ENCODE measurements at places on chromosomes 11 and 22.

GRCh38 chr11:6323291-6323905 lies 3.1 kb upstream of the CAVIN3 start:
- DNase-seq: no peak

DNA sequence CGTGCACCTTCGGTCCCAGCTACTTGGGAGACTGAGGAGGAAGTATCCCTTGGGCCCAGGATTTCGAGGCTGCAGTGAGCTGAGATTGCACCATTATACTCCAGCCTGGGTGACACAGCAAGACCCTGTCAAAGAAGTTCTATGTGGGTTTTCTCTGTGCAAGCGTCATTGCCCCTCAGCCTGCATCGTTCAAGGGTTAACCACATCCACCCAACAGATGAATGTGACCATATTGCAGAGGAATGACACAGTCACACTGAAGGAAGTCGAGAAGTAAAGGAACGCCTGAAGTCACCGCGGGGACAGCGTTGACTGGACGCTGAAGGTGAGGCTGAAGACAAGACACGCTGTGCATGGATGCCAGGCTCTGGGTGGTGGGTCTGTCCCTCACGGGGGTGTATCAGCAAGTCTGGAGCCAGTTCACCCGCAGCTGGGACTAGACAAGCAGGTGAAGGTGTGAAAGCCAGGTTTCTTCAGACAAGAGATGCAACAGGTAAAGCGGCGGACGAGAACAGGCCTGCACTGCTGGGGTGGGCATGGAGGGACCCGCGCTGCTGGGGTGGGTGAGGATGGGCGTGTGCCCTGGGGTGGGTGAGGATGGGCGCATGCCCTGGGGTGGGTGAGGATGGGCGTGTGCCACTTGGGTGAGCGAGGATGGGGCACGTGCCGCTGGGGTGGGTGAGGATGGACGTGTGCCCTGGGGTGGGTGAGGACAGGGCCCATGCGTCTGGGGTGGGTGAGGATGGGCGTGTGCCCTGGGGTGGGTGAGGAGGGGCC lies 36.5 kb upstream of the TOLLIP start:
- DNase-seq: no peak

- no peak for DNase-seq
Observed at GRCh38 chr11:45247433-45247832, 38.7 kb downstream of the SYT13 start.

GRCh38 chr11:68402355-68403031 lies 58.1 kb upstream of the PPP6R3 start:
- no peak for DNase-seq

DNA sequence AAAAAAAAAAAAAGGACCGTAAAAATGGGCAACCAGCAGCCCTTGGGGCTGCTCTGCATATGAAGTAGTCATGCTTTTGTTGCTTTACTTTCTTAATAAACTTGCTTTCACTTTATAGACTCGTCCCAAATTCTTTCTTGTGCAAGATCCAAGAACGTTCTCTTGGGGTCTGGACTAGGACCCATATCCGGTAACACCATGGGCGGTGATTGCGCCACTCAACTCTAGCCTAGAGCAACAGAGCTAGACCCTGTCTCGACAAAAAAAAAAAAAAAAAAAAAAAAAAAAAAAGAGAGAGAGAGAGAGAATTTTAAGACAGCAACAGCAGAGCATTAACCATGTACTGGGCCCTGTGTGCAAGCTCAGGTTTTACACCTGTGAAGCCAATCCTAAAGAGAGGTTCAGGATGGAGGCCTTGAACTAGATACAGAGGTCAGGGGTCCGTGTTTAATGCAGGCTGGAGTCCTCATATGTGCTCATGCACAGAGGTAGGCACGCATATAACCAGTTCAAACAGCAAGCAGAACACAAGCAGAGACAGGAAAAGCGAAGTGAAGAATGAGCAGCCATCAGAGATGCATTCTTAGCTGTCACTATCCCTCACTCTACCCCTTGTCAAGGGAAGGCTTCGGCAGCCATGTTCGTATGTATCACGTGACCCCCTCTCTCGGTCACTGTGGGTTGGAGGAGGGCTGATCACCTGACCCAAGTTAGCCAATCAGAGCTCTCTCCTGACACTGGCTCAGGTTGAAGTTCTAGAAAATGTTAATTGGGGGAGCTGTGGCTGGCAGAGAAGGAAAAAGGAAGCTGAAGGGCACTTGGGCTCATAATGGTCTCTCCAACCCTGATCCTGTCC lies 16.7 kb upstream of the SYT12 start:
- DNase-seq: peak; percentile 19

DNA sequence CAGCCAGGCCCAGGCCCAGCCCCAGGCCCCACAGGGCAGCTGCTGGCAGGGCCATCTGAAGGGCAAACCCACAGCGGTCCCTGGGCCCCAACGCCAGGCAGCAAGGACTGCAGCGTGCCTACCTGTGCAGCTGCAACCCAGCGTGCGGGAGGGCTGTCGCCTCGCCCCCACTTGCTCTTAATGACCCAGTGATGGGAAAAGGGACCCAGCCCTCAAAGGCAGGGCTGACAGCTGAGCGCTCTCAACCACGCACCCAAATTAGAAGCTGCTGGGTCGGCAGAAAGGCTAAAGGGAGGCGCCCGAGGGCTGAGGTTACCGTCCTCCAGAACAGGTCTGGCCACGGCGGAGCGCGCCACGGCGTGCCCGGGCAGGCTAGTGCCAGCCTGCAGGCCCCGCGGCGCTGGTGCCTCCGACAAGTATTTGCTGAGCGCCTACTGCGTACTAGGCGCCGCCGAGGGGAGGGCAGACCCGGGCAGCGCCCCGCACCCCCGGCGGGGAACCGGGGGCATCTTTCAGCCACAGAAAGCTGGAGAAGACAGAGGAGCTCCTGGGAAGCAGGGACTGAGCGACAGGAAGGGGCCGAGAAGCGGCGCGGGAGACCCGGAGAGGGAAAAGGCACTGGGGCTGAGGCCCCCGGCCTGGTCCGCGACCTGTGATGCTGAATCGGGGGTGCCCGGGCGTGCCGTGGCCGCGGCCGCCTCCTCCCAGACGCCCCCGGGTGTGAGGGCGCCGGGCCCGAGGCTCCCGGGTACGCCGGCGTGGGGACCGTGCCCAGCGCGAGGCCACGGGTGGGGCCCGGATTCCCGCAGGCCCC lies 773 bp downstream of the HRAS start:
- DNase-seq: no peak

DNA sequence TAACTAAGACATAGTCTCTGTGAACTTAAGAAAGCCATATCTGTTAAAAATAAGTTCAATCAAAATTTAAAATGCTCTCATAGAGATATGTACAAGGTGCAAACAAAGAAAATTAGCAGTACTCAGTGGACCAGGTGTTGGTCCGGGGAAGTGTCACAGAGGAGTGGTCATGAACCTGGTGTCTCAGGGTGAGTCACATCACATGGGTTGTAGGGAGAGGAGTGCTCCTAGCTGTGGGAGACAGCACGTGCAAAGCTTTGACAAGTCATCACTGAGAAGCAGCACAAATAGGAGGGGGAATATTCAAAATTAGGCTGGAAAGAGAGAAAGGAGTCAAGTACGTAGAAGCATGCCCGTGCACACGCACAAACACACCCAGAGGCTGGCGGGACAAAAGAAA lies 438.1 kb downstream of the NTM start:
- DNase-seq: no peak

- DNase-seq: no peak
Observed at GRCh38 chr11:11769362-11769761, 72.4 kb upstream of the USP47 start.

GRCh38 chr11:59145534-59145933 lies 2.9 kb downstream of the FAM111A start:
- no peak for DNase-seq

GRCh38 chr11:115561116-115561515 lies 56.9 kb upstream of the CADM1 start:
- DNase-seq: no peak

DNA sequence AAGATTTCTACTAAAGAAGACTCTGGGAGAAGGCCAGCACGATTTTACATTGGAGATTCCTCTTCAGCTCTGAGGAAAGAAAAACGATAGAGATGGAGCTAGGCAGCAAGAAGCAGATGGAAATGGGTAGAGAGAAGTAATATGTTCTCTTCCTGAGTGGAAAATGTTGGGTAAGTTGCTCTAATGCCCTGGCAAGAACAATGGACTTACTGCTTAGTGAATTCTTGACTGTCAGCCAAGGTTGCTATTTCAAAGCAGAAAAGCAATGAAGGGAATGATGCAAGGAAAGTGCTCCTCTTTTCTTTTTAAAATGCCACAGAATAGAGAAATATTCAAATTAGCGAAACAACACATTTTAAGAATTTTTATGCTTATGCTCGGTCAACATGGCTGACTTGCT lies 38.4 kb upstream of the CWF19L2 start:
- no peak for DNase-seq

- no peak for DNase-seq
Observed at GRCh38 chr22:39984746-39985145, 10.0 kb upstream of the FAM83F start.

DNA sequence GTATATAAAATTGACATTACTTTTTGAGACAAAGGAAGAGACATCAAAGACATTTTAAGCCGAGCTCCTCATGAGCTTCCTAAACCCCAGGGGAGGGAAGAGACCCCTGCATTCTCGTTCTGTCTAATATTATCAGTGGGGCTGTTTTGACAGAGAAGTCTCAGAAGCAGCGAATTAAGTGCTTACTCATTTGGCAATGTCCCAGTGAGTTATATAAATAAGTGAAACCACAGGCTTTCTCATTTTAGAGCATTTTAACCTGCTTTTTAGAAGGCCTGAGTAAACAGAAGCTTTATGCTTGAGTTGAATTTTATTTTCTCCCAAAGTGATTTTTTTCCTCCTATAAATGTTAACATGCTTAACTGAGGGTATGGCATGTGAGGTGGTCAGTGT lies 23.2 kb upstream of the C1QTNF4 start:
- no peak for DNase-seq

DNA sequence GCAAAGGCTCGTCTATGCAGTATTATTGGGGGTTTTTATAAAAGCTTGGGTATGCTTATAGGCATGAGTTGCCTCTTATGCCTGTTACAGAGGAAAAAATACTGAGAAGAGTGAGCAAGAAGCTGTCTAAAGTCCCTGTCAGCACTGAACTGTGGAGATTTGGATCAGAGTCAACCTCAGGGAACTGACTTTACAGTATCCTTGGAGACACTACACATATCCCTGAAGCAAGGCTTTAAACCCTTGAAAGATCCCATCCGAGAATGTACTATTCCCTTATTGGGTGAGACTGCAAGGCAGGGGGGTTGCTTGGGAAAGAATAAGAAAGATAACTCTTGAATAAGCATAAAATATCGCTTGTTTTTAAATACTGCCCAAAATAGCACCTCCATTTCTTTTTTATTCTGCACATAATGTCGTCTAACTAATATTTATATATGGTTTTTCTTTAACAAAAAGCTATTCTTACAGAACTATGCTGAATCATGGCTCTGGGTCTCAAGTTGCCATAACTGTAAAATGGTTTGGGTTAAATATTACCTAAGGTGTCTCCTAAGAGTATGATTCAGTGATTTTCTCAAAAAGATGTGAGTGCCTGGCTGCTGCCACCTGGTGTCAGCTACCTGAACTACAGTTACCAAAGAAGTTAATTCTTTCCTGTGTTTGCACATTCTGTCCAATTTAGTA lies 1062.8 kb downstream of the DLG2 start:
- peak; percentile 2 for DNase-seq

DNA sequence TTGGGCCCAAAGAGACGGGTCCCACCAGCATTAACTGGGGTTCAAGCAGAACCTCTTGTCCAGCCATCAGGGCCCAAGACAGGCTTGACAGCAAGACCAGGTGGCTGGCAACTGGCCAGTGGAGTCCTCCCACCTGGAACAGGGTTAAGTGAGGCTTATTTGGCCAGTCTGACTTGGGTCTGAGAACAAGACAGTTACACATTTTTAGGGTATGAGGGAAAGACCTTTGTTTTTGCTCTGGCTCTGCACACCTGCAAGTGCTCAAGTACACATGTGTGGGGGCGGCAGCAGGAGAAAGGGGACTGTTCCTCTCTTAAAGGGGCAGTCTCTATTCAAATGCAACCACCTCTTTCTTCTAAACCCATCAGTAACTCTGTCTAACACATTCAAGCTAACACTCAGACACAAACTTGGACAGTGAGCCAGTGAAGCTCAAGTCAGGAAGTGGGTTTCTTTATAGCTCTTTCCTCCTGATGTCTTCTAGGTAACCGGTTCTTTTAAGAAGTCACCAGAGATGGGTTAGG lies 116.2 kb downstream of the ETS1 start:
- peak; percentile 78 for DNase-seq

- no peak for DNase-seq
Observed at GRCh38 chr22:36303874-36304273, 50.9 kb downstream of the APOL1 start.

- DNase-seq: no peak
Observed at GRCh38 chr22:33572086-33572485, 348.2 kb downstream of the LARGE1 start.

DNA sequence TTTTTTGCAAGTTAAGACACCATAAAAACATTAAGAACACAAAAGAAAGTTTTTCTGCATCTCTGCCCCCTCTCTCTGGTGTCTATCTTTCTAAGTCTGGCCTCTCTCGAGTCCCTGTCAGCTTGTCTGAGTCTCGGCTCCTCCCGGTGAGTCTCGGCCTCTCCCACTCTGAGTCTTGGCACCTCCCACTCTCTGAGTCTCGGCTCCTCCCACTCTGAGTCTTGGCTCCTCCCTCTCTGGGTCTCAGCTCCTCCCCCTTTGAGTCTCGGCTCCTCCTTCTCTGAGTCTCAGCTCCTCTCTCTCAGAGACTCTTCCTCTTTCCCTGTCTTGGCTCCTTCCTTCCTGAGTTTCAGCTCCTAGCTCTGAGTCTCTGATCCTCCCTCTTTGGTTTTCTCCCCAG lies 72.5 kb upstream of the AMPD3 start:
- DNase-seq: no peak

GRCh38 chr11:65899356-65900124 lies 648 bp downstream of the FOSL1 start:
- peak; percentile 66 for DNase-seq

- DNase-seq: no peak
Observed at GRCh38 chr22:45731041-45731797, 59.6 kb downstream of the ATXN10 start.

DNA sequence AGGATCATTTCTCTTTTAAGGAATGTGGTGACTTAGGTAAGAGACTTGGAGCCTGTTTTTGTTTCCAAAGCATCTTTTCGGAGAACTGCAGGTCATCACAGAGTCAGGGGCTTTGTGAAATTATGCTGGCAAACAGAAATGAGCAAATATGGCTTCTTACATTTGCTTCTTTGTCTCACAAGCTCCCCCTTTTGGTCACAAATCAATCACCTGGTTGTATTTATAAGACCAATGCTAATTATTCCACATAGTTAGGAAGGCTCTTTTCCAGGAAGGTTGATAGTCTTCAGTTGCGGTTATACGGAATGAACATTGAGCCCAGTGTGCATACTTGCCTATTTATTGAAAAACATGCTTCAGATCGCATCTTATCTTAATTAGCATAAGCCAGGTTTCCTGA lies 34.6 kb upstream of the CEP126 start:
- no peak for DNase-seq

- DNase-seq: no peak
Observed at GRCh38 chr22:40594924-40595323, 41.6 kb downstream of the MRTFA start.

- DNase-seq: no peak
Observed at GRCh38 chr11:106231591-106231990, 154.1 kb downstream of the AASDHPPT start.

GRCh38 chr11:30452842-30453241 lies 129.9 kb downstream of the ARL14EP start:
- no peak for DNase-seq

Data from CD4-positive, alpha-beta T cell treated with Interleukin-4 for 1 hour (primary cell).